Forelimb muscle (tissue), 1 donor: ENCODE measurements at places on chromosomes 3 and 15.

- no peak for DNase-seq
These were observed 694.4 kb upstream of the ALCAM start for GRCh38 chr3:104672331-104672730.

DNA sequence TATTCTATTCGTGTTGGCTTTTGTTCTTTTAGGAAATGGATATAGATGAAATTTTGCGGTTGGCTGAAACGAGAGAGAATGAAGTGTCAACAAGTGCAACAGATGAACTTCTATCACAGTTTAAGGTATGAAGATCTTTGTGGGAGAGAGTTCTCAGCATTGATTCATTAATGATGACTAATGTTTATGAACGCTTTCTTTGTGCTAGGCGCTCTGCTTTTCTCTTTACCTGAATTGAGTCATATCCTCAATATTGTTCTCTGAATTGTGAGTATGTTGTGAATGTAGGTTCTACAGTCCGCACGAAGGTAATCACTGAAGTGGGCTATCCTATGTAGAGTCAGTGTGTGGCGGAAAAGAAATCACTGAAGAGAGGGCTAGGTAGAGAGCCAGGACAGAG, 81.2 kb downstream of the CHD2 start:
- DNase-seq = no peak

GRCh38 chr3:159775372-159775961, 213.2 kb upstream of the IL12A start:
- DNase-seq = no peak

DNA sequence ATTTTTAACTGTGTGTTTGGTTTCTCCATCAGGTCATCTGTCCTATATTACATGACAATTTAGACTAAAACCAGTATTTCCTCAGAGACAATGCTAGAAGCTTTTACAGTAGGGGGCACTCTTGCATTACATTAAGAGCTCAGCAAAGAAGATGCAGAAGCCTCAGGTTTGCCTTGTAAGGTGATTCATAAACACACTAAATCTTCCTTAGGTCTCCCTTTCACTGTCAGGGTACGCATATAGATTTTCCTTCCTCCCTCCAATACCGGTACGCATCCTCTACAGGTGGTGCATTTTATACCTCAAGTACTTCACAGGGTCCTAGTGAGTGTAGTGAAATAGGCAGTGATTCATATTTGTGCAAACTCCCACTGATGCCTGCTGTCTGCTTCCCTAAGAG, 46.5 kb downstream of the CD86 start:
- DNase-seq = no peak

GRCh38 chr15:61122647-61123375, 106.3 kb downstream of the RORA start:
- no peak for DNase-seq
